ENCODE measurements at places on chromosomes 16 and 17.

DNA sequence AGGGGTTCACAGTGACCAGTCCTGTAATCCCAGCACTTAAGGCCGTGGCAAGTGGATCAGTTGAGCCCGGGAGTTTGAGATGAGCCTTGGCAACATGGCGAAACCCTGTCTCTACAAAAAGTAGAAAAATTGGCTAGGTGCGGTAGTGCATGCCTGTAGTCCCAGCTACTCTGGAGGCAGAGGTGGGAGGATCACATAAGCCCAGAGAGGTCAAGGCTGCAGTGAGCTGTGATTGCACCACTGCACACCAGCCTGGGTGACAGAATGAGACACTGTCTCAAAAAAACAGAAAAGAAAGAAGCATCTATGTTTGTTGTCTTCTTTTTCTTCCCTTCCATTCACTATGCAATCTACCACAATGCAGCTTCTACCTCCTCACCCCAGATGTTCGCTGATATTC is 151.9 kb upstream of the RBL2 start:
- no peak for DNase-seq

- peak; percentile 30 for DNase-seq
Measured at GRCh38 chr17:42908872-42909700, 8.5 kb downstream of the G6PC1 start.

GRCh38 chr16:27332105-27332504 is 18.3 kb downstream of the IL4R start:
- DNase-seq = no peak

- DNase-seq = no peak
Measured at GRCh38 chr17:79463421-79464317, 147.2 kb downstream of the RBFOX3 start.

DNA sequence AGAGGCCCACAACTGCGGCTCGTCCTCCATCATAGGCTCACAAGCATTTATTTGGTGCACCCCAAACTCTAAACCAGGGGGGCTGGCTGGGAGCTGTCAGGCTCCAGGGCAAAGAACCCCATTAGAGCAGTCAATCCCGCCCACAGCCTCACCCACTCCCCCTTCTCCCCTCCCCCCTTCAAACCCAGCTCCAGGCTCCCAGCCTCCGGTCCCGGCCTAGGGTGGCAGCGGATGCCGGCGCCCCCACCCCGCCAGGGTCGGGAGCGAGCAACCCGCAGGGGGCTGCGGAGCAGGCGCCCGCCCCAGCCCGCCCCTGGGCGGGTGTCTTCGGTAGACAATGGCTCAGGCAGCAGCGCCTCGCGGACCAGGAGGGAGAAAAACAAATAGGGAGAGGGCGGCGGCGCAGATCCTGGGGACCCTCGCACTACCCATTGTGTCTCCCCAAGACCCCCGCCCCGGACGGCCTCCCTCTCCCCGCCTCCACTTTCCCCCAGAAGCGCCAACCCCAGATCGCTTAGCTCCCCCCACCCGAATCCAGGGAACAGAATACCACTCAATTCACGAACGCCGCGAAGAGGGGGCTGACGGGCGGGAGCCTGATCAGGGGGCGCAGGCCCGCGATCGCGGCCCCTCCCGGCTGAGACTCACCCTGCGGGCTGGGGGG is 572 bp downstream of the FAM171A2 start:
- no peak for DNase-seq

- no peak for DNase-seq
Measured at GRCh38 chr16:11164482-11165270, 91.3 kb downstream of the SOCS1 start.

GRCh38 chr16:12276576-12276975 is 300.0 kb downstream of the SNX29 start:
- DNase-seq = peak; percentile 8

DNA sequence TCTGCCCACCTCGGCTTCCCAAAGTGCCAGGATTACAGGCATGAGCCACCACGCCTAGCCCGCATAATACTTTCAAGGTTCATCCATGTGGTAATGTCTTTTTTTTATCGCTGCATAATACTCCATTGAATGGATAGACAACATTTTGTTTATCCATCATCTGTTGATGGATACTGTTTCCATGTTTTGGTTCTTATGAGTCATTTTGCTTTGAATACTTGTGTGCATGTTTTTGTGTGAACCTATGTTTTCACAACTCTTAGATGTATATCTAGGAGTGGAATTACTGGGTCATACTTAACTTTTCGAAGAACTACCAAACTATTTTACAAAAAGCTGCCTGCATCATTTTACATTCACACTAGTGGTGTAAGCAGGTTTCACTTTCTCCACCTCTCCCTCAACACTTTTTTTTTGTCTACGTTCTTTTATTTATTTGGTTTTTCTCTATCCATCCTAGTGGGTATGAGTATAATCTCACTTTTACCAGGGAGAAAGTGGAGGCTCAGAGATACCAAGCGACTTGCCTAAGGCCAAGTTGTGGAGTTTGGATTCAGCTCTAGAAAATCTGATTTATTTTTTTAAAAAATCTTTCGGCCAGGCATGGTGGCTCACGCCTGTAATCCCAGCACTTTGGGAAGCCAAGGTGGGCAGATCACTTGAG is 151.2 kb downstream of the CMIP start:
- peak; percentile 52 for DNase-seq

DNA sequence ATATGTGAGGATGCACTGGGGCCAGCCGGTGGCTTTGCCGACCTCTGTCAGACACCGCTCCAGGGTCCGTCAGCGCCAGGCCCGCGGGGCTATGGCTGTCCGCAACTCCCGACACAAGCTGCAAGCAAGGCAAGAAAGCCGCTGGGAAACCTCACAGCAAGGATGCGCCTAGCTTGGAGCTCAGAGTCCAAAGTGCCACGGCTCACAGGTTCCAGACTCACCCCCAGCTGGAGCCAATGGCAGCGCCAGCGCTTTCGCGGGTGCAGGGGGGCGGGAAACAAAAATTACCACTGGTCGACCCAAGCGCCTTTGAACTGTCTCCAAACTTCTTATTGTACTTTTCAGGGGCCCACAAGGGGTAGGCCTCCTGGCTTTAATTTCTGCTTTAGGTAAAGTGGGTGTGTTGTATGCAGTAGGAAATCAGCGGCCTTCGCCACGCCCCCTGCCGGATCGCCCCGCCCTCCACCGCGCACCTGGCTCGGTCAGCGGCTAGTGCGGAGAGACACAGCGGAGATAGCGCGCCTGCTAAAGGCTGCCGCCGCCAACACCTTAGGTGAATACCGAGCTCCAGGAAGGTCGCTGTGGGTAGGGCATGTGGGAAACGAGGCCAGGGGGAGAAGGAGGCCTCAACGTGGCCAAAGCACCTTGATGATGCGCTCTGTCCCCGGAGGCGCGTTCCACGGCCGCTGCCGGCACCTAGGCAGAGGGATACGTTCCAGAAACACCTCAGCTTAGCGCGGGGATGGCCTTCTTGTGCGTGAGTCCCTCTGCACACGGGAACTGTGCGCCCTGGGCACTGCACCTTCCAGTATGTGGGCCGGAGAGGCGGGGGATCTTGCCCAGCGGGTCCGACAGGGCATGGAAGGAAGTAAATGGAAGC is 61.0 kb upstream of the RBL2 start:
- no peak for DNase-seq

GRCh38 chr17:63722403-63722802 is 19.2 kb downstream of the STRADA start:
- DNase-seq = no peak

DNA sequence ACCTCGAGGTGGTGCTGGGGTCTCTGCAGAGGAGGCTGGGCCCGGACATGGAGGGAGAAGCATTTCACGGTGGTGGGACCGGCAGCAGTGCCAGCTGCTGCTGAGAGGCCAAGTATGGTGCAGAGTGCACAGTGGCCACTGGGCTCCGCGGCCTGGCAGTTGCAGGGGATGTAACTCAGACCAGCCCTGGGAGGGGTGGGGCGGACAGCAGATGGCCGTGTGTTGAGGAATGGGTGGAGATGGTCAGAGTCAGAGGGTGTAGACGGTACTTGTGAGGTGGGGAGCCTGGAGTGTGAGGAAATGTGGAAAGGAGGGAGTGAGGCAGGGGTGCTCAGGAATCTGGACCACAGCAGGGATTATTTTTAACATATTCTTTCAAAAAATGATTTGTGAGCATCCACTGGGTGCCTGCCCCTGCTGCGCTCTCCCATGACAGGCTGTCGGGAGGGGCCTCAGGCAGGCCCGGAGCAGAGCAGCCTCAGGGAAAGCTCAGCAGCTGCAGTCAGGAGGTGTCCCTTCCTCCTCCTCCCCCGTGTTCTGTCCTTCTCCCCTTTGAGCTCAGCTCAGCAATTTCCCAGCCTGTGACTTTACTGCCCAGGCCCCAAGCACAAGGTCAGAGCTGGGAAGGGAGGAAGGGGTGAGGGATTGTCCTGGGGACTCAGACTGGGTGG is 113.1 kb downstream of the RAP1GAP2 start:
- peak; percentile 29 for DNase-seq

DNA sequence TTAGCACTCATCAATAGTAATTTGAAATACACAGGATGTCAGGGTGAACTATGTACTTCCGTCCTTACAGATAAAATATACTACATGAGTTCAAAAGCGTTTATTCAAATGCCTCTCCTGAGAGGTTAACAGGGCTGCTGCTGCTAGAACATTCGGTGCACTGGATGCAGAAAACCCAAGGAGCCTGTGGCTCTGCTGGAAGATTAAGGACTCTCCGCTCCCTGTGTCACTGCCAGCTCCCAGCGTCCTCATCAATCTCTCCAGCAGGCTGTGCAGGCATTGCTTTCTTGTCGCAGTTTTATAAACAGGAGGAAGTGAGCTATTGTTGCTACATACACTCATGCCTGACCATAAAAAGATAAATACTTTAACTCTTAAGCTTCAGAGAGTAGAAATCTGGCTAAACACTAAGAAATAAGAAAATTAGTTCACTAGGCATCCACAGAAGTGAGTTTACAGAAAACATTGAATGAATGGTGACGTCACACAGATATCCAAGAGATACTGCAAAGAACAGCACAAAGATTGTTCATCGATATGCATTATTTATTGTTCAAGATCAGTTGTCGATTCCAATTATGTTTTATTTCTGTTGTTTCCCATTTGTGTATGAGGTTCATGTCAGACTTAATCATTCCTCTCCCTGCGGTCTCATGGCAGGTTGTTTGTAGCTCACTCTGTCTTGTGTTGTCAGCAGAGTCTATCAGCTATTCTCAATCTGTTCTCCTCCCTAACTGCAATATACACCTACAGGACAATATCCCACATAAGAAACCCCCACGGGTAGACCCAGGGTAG is 127.9 kb upstream of the MON1B start:
- no peak for DNase-seq

GRCh38 chr16:12272264-12272663 is 295.7 kb downstream of the SNX29 start:
- DNase-seq = no peak

GRCh38 chr16:54926166-54926838 is 4.4 kb upstream of the IRX5 start:
- DNase-seq = no peak

DNA sequence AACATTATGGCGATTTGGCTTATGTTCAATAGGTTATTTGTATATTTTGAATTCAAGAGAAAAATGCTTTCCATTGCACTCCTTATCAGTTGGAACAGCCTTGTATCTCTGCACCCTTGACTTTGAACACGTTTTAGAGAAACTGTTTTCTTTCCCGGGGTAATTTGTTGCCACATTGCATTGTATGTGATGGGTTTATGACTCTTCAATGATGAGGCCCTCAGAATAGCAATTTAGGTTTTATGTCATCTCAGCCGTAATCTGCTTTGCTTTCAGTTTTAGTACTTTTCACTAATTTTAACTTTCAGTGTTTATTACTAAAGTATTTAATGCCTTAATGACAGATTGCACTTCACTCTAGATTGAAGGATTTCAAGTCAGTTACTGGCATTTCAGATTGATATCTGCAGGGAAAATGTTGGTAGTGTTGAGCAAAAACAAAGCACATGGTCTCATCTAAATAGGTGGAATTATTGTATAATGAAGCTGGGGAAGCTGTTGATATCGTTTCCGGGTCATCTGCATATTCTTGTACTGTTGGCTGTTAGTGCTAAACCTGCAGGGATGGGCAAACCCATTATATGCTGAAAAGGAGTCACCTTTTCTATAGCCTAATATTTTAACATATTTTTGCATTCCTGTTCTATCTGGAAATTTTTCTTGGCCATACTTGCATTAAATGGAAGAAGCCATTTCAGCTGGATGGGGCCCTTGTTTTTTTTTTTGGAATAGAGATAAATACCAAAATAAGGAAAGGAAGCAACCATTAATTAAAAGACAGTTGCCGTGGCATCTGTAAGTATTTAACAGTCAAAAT is 2.0 kb downstream of the LUC7L3 start:
- peak; percentile 44 for DNase-seq

DNA sequence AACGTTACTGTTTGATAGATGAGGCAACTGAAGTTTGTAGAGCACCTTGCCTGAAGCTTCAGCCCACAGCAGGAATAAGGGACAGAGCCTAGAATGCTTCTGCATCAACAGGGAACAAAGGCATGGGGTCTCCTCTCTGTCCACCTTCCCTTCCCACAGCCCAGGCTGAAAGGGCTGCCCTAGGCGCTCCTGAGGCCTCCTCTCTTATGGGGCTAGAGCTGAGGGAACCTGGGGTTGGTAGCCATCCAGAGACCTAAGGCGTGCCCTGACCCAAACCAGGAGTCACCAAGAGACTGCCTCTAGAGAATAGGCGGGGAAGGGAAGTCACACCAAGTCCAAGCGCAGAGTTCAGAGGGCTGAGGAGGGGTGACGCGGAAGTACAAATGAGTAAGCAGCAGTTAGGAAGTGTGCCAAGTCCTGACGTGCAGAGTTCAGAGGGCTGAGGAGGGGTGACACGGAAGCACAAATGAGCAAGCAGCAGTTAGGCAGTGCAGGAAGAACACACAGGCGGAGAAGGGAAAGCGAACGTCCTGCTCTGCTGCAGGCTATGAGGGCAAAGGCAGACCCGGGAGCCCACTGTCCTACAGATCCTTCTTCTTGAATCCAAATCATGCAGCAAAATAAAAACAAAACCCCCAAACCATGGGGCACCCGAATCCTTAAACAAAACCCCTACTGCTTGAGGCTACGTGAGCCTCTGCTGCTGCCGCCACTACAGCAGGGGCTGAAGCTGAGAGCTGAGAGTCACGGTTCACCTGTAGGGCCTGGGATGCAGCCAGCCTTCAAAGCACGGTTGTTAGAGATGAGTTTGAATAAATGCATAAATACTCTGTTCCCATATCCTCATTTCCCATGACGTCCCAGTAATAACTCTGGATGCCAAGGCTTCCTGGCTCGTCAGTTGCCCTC is 2.7 kb upstream of the SPG7 start:
- peak; percentile 97 for DNase-seq

DNA sequence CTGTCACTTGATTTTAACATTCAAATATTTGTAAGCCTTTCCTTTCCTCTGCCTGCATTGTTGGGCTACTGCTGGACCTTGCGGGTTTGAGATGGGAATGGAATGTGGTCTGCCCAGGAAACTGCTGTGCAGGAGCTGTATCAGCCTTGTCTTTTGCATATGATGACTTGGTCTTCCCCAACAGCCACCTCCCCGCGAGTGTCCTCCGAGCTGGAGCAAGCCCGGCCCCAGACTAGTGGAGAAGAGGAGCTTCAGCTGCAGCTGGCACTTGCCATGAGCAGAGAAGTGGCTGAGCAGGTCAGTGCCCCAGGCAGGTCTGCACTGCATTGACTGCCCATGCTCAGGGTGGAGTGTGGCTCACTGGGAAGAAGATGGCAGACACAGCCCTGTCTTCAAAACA is 52.8 kb downstream of the B9D1 start:
- DNase-seq = no peak

Data from fibroblast of villous mesenchyme (primary cell).